Astrocyte (in vitro differentiated cells and primary cell): ENCODE measurements at places on chromosomes 12 and 14. TPM values are rescaled to one million over a fixed set of nuclear protein-coding genes. Genes with fewer than 3 reads are reported as not detected.

Gene KRT85
- not detected in 2 replicates for total RNA-seq

Gene CCDC38
- total RNA-seq = 0.07 TPM in 1 of 2 replicates, not detected in the other

Gene LBHD2
- not detected in 2 replicates for total RNA-seq

Gene E2F7
- total RNA-seq = 21.5 and 26.2 TPM in 2 replicates

Gene LMNTD1
- not detected in 2 replicates for total RNA-seq

Gene LGR5
- 0.29 and 0.32 TPM in 2 replicates for total RNA-seq

- DNase-seq = no peak
These were observed 33.7 kb downstream of the NRDE2 start for GRCh38 chr14:90297876-90298629.

GRCh38 chr12:10310926-10311720 lies 3.5 kb downstream of the KLRD1 start:
- peak; percentile 31 for DNase-seq
